ENCODE measurements at places on chromosomes 5 and 9. TPM values are rescaled to one million over a fixed set of nuclear protein-coding genes. Genes with fewer than 3 reads are reported as not detected.

DNA sequence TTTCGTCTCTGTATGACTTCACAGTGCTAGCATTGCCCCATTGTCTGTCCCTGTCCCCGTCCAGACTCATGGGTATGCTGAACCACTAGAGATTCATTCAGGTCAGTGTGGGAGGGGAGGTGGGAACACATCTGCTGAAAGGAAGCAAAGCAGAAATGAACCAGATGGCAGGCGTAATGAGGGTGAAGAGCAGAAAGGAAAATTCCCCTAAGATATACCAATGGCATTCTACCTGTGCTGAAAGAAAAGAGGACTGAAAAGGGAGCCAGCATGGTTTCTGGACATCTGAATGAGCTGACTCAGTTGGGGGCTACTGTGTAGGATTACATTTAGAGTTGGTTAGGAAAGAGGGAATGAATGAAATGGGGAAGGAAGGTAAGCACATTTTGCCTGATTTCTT, 678.7 kb downstream of the MAT2B start:
- DNase-seq, result no peak

DNA sequence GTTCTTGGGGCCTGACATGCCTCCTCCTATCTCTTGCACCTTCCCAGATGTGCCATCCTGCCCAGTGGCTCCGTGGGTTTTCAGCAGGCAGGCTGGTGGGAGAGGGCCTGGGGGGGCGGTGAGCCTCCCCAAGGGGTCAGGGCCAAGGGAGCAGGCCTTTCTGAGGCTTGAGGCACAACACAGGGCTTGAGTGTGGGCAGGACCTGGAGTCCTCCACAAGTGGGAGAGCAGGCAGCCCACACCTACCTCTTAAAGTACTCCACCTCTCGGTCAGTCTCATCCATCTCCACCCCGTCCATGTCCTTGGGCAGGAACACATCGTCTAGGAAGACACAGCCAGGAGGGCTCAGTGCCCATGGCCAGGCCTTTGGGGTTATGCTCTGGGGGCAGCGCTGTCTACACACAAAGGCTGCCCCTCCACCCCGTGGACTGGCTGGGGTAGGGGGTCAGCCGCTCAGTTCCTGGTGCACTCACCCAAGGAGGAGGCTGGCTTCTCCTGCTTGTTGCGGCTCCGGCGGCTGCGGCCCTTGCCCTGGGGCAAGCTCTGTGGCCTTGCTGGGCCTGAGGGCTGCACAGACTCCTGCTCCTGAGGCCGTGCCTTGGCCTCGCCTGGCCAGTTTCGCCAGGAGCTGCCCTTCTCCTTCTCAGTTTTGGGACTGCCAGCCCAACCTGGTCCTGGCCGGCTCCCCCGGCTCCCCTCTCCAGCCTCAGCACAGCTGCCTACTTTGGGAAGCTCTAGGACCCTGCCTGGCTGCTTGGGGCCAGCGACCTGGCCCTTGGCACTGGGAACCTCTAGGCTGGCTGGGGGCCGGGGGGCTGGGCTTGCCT, 7.2 kb upstream of the DDX41 start:
- no peaks in the 10 kb centered on the region for H3K36me3 ChIP-seq
- H3K4me1 ChIP-seq, result peaks cover 36% of the 10 kb centered on the region
- peak overlapping the region; percentile 70 for H3K27ac ChIP-seq

DNA sequence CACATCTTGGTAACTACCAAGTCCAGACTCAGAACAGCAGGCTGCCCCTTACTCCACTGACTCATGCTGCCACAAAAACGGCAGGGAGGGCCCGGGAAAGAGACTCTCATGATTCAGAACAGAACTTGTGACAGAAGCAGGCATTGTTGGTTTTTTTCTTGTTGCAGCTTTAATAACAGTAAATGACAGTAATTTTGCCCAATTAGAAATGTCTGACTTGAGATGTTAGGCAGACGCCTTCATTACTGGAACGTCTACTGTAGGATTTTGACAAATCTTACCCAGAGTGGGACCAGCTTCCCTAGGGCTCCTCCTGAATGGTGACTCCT, 77.9 kb downstream of the SEMA5A start:
- no peaks in the 10 kb centered on the region for H3K27me3 ChIP-seq
- no peak overlapping the region for H3K4me3 ChIP-seq
- no peaks in the 10 kb centered on the region for H3K36me3 ChIP-seq
- H3K27ac ChIP-seq, result no peak overlapping the region
- H3K4me1 ChIP-seq, result no peaks in the 10 kb centered on the region
- DNase-seq, result no peak

The PDCD1LG2 gene
- 1.8 TPM for total RNA-seq

The RBM18 gene
- 26.6 TPM for total RNA-seq

The ENTREP1 gene
- 10.8 TPM for total RNA-seq
